ENCODE measurements at places on chromosomes 4 and X. TPM values are rescaled to one million over a fixed set of nuclear protein-coding genes. Genes with fewer than 3 reads are reported as not detected.

CRMP1 gene
- not detected for total RNA-seq

EREG gene
- total RNA-seq: not detected

IQCM gene
- not detected for total RNA-seq

ADAM29 gene
- total RNA-seq: 0.14 TPM

ZAR1 gene
- not detected for total RNA-seq

UGT2B7 gene
- not detected for total RNA-seq

PAGE2B gene
- total RNA-seq: not detected

PPEF2 gene
- total RNA-seq: 0.41 TPM

- DNase-seq: no peak
- H3K4me3 ChIP-seq: peak within 1 kb of the TSS; percentile 69
- H3K36me3 ChIP-seq: no peaks in the 10 kb centered on the region
- peaks cover 28% of the 10 kb centered on the region for H3K4me1 ChIP-seq
- peak within 1 kb of the TSS; percentile 61 for H3K27ac ChIP-seq
Observed at GRCh38 chr4:37890801-37891259, at the start of gene TBC1D1. Gene TBC1D1, plus strand, starts transcription at chr4:37891084. Its CDS starts 11,012 bp downstream, at chr4:37902096.

DNA sequence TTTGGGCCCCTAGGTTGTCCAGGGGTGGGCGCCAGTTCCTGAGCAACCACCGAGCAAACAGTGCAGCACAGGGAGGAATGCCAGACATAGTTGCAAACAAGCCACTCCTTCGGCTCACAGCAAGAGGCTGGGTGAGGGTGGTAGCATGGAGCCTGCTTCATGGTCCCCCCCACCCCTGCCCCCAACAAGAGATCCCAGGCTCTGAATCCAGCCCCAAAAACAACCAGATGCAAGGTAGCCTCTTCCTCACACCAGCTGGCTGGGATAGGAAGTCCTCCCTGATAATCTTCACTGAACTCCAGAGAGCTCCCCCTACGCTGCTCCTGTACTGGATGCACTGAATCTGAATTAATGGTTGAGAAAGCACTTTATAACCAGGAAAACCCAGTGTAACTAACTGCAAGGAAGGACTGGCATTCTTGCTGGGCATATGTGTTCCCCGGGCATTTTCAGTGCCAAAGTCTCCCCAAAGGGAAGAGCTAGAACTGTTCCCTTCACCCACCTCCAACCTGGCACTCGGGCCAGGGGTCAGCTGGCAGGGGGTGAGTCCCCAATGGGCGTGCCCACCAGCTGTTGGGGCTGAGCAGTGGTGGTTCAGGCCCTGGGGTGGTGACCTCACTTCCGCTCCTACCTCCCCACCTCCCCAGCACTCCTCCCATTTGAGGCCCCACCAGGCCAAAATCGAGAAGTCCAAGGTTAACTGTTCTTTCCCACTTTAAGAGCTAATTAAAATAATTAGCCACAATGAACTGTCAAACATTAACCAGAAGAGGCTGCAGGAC lies 1.5 kb downstream of the ELF4 start:
- no peak for DNase-seq
- peaks cover 48% of the 10 kb centered on the region for H3K4me1 ChIP-seq
- no peaks in the 10 kb centered on the region for H3K36me3 ChIP-seq
- peak overlapping the region; percentile 76 for H3K4me3 ChIP-seq
- H3K27me3 ChIP-seq: no peaks in the 10 kb centered on the region

DNA sequence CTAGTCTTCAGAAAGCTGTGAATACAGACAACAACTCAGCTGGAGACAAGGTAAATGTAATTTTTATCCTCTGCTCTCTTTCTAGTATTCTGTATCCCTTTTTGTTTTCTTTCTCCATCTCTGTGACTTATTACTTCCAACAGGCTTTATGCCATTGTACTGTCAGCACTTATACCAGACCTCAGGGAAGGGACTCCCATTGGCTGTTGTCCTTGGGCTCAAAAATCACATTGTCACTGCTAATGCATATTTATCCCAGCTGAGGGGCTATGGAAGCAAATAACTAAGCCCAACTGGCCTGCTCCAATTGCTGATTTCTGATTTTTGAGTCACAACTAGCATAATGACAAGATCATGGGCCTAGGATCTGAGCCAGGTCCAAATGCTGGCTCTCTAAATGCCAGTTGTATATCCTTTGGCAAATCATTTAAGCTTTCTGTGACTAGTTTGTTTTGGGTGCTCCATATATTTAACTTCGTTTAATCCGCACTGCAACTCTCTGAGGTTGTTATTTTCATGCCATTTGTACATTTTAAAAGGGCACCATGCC lies 395.1 kb upstream of the GNPDA2 start:
- no peak overlapping the region for H3K4me3 ChIP-seq
- no peak overlapping the region for H3K27ac ChIP-seq
- no peaks in the 10 kb centered on the region for H3K36me3 ChIP-seq
- no peaks in the 10 kb centered on the region for H3K27me3 ChIP-seq
- H3K4me1 ChIP-seq: no peaks in the 10 kb centered on the region
- DNase-seq: no peak

- no peak overlapping the region for H3K27ac ChIP-seq
- DNase-seq: no peak
- H3K36me3 ChIP-seq: no peaks in the 10 kb centered on the region
Observed at GRCh38 chr4:160835789-160836188, 1328.0 kb downstream of the FSTL5 start.

DNA sequence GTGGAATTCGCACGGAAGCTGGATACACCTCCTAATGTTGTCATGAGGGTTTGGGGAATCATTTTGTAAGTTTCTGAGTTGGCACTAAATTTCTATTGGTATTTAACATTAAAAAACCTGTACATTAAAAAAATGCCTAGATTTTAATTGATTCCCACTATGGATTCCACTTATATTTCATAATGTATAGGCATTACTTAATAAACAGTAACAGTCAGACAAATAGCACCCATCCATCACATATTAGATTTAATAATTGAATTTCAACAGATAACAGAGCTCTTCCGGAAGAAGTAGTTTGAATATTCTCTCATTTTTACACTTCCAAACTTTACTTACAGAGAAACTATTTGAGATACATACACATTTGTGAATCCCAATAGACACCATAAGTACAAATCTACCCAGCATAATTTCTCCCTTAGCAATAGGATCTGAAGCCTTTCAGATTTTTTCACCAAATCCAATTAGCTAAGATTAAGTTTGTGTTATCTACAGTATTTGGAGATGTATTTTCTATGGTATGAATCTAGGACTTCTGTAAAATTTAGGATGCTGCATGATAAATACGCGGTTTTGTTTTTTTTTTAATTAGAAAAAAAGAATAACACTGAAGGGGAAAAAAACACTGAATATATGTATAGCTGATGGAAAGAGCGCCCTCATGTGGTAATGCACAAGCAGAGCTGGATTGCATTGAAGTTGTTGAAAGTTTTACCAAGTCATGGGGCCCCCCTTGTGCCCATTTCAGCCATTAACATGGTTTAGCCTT lies 12.2 kb upstream of the ODAM start:
- DNase-seq: no peak
- no peak overlapping the region for H3K27ac ChIP-seq
- H3K4me1 ChIP-seq: no peaks in the 10 kb centered on the region

DNA sequence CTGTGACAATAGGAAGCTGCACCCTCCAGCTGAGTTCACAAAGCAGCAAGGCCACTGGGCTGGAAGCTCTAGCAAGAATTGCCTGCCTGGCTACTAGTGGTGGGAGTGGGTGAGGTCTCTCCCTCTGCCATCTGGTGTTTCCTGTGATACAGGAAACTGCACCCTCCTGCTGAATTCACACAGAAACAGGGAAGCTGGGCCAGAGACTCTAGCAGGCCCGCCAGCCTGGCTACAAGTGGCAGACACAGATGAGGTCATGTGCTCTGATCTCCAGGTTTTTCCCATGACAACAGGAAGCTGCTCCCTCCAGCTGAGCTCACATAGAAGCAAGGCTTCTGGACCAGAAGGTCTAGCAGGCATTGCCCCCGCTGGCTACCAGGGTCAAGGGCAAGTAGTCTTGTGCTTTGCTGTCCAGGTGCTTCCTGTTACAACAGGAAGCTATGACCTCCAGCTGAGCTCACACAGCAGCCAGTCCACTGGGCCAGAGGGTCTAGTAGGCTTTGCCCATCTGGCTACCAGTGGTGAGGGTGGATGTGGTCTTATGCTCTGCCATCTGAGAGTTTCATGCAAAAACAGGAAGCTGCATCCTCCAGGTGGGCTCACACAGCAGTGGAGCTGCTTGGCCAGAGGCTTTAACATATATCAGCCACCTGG lies 41.5 kb upstream of the ZXDA start:
- H3K27ac ChIP-seq: no peak overlapping the region
- no peak overlapping the region for H3K4me3 ChIP-seq
- H3K36me3 ChIP-seq: no peaks in the 10 kb centered on the region
- no peaks in the 10 kb centered on the region for H3K4me1 ChIP-seq
- DNase-seq: no peak

GRCh38 chr4:8817813-8818062 lies 53.9 kb downstream of the HMX1 start:
- no peaks in the 10 kb centered on the region for H3K36me3 ChIP-seq
- no peaks in the 10 kb centered on the region for H3K27me3 ChIP-seq

DNA sequence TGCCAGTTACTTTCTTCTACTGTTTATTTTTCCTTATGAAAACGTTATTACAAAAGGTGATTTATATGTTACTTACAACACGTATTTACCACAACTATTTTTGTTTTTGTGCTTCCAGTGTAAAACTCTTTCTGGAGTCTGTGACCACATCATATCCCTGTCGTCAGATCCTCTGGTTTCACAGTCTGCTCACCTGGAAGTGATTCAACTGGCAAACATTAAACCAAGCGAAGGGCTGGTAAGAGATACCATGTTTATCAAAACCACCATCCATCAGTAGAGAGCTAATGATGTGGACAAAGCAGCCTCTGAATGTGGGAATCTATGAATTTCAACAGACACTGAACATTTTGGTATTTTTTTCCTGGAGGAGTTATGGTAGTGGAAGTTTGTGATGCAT lies 116.1 kb downstream of the CNKSR2 start:
- no peak for DNase-seq
- H3K27me3 ChIP-seq: no peaks in the 10 kb centered on the region
- H3K36me3 ChIP-seq: no peaks in the 10 kb centered on the region
- H3K4me3 ChIP-seq: no peak overlapping the region
- H3K27ac ChIP-seq: no peak overlapping the region
- no peaks in the 10 kb centered on the region for H3K4me1 ChIP-seq

DNA sequence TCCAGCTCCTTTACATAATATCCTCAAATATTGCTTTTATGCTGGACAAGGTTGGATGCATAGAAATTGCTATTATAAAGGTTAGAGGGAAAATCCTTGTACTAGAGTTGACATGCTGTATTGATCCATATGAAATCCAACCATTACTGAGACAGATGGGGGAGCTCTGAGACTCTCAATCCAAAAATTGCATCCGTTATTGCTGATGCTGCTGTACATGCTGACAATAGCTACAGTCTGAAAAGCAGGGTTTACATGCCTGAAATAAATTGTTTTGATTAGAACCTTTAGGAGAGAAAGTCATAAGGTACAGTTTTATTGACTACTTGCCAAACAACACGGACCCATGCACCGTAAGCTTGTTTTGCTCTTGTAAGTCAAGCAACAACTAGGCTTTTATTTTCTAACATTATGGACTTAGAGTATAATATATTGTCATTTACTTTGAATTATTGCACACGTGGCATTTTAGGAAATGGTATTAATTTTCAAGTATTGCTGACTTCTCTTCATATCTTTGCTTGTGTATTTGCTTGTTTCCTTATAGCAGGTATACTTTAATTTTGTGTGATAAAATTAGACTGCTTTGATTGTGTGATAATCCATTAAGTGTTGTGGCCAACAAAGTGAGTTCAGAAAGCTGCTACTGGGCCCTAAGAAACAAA lies 1365.2 kb downstream of the STIM2 start:
- no peaks in the 10 kb centered on the region for H3K4me1 ChIP-seq
- H3K27ac ChIP-seq: no peak overlapping the region
- no peaks in the 10 kb centered on the region for H3K27me3 ChIP-seq

Data from CD4-positive, alpha-beta memory T cell (primary cell).